ENCODE measurements at places on chromosomes 6 and 20.

GRCh38 chr20:22688485-22688884 lies 104.1 kb upstream of the FOXA2 start:
- DNase-seq: no peak

DNA sequence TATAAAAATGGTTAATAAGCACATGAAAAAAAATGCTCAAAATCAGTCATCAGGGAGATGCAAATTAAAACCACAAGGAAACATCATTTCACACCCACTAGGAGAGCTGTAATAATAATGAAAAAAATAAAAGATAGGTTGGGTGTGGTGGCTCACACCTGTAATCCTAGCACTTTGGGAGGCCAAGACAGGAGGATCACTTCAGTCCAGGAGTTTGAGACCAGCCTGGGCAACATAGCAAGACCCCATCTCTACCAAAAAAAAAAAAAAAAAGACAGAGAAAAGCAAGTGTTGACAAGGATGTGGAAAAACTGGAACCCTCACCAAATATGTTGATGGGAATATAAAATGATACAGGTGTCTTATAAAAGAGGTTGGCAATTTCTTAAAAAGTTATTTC lies 3.0 kb upstream of the MYLK4 start:
- DNase-seq: no peak

- no peak for DNase-seq
Measured at GRCh38 chr20:50417484-50418235, 92.5 kb upstream of the PTPN1 start.

DNA sequence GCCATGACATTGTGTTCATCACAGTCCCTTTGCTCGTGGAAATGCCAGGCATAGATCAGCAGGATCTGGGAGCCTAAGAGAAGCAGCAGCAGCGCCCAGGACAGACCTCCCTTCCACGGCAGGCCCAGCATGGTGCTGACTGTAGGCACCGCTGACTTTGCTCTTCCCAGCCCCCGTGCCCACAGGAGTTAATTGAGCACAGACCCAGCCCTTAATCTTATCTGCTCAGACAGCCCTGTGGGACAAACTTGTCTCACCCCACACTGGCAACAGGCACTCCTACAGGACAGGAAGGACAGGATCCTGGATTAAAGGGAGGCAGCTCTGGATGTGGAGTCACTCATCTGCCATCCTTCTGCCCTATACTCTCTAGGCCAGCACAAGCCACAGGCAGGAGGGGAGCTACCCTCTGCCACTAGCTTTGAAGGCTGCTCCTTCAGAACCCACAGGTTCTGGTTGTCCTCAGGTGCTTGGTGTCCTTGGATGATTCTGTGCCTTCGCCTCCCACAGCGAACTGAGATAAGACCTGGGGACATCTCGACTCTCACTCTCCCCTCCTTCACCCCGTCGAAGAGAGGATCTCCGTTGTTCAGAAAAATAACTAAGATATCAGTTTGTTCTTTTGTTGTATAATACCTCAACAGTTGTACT lies at the start of gene CST9L:
Gene CST9L, minus strand, starts transcription at position 165 of the 651 bp plus-strand sequence. Its CDS starts 34 bp downstream, at position 131.
- no peak for DNase-seq

DNA sequence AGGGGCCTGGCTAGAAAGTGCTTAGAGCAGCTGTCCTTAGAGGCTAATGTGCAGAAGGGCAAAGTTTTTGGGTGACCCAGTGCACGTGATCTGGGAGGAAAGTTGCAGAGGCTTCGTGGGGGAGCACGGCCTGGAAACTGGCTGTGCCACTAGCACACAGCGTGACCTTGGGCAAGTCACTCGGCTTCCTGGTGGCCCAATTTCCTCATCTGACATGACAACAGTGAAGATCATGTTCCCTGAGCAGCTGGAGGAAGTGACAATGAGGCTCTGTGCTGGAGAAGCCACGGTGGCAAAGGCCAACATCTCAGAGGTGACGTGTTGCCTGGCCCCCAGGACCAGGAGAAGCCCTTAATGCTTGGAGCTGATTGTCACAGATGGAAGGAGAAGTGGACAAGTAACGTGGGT lies 99.5 kb downstream of the FOXC1 start:
- DNase-seq: no peak
